ENCODE measurements at places on chromosomes 5 and 9.

DNA sequence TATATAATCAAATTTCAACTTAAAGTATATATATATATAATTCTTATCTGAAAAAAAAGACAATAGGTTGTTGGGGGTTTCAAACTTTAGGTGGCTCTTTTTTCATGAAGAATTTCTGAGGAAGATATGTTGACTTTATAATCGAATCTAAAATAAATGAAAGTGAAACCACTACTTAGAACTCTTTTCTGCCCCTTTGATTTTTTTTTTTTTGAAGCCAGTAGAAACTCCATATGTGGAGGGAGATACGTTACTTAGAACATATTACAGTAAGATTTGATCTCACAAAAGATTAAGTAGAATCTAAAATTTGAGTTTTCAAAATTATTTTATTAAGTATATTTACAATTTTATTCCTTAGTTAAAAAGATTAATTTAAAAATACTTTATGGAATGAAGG lies 96.9 kb downstream of the ATG10 start:
- DNase-seq, result no peak

GRCh38 chr5:37088009-37088408 lies 161.2 kb downstream of the CPLANE1 start:
- DNase-seq, result no peak

GRCh38 chr5:81242906-81243436 lies 9.8 kb downstream of the CKMT2 start:
- DNase-seq, result no peak

GRCh38 chr5:93280518-93280917 lies 300.5 kb downstream of the NR2F1-AS1 start:
- DNase-seq, result no peak

DNA sequence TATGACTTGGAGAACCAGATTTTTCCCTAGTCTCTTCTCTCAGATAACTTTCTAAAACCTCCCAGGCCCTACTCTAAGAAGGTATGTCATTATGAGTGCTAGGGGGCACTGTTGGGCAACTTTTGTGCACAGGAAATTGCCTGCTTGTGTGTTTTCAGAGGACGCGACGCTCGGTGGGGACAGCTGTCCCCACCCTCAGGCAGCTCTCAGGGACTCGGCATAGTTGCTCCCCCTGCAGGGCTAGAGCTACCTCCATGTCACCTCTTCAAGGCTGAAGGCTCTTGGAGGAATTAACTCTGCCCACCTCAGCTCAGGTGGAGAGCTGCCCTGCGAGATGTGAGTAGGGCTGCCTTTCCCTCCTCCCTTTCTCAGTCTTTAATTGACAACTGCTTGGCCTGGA lies 10.2 kb upstream of the TIFAB start:
- peak; percentile 95 for DNase-seq

DNA sequence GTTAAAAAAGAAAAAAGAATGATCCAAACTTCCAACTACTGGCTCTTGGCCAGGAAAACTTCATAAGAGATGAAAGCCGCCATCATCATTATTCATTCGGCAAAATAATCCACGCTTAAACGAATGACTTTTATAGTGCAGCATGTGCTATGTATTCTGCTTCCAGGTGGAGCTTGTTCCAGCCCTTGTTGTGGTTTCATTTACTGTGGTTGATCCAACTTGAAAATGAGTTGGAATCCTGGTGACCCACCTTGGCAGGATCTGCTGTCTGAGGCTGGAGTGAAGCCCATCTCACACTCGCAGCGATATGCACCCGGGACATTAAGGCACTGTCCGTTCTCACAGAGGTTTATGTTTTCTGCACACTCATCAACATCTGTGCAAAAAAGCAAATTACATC lies 209.6 kb downstream of the FBN2 start:
- DNase-seq, result no peak

- no peak for DNase-seq
These were observed 106.4 kb upstream of the GPR151 start for GRCh38 chr5:146622391-146622790.

DNA sequence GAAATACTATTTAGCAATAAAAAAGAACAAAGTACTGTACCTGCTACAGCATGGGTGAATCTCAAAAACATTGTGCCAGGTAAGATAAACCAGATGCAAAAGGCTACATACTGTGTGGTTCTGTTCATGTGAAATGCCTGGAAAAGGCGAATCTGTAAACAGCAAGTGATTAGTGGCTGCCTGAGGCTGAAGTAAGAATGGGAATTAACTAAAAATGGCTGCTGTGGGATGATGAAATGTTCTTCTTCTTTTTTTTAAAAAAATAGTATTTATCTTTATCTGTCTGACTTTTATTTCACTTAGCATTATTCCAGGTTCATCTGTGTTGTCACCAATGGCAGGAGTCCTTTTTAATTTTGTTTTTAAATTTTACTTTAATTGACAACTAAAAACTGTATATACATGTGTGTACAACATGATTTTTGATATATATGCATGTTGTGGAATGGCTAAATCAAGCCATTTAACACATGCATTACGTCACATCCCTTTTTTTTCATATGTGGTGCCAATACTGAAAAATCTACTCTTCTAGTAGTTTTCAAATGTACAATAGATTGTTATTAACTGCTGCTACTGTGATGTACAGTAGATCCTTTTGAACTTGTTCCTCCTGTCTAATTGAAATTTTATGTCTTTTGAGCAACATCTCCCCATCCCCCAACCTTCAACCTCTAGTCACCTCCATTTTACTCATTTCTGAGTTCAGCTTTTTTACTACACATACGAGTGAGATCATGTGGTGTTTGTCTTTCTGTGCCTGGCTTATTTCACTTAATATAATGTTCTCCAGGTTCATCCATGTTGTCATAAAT lies 62.9 kb upstream of the TNFAIP8 start:
- DNase-seq, result no peak

DNA sequence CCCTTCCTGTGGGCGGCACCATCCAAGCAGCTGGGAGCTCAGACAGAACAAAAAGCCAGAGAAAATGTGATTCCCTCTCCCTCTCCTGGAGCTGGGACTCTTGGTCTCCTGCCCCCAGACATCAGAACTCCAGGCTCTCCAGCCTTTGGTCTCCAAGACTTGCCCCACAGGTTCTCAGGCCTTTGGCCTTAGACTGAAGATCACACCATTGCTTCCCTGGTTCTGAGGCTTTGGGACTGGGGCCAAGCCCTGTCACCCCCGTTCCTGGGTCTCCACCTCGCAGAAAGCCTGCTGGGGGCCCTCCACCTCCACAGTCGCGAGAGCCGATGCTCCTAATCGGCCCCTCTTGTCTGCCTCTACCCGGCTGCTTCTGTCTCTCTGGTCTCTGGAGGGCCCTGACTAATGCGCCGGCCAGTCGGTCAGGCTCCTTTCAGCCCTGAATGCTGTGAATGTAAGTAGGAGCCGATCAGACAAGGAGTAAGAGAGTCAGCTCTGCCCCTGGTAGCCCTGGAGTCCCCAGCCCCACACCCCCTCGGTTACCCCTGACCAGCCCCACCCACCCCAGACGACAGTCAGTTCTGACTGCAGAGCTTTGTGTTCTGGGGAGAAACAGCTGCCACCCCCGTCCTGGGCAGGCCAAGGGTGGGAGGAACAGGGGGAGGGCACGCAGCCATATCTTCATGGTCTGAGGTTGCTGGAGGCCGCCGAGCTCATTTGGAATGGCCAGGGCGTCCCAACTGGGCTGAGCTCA lies 57.5 kb downstream of the VAV2 start:
- no peak for DNase-seq

DNA sequence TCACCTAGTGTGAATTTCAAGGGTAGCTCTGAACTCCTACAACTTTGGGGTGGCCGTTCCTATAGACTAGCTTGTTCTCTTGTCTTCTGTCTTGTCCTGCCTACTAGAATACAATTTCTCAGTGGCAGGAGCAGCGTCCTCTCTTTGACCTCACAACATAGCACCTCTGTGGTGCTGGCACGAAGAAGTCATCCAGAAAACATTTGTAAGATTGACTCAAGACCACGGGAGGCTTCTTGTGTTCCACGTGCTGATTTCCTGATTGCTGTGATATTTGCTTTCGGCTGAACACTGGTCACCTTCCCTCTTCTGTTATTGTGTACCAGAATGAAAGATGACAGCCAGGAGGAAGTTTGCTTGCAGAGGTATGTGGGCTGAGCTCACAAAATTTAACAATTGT lies 27.0 kb downstream of the SLC1A1 start:
- DNase-seq, result no peak

- DNase-seq, result peak; percentile 14
These were observed 214.9 kb upstream of the TBCA start for GRCh38 chr5:77991084-77991483.

- DNase-seq, result no peak
These were observed at the start of gene MTX3 for GRCh38 chr5:79990598-79991507. MTX3 (minus strand) TSS chr5:79991262; CDS start chr5:79991238, 24 bp downstream.

DNA sequence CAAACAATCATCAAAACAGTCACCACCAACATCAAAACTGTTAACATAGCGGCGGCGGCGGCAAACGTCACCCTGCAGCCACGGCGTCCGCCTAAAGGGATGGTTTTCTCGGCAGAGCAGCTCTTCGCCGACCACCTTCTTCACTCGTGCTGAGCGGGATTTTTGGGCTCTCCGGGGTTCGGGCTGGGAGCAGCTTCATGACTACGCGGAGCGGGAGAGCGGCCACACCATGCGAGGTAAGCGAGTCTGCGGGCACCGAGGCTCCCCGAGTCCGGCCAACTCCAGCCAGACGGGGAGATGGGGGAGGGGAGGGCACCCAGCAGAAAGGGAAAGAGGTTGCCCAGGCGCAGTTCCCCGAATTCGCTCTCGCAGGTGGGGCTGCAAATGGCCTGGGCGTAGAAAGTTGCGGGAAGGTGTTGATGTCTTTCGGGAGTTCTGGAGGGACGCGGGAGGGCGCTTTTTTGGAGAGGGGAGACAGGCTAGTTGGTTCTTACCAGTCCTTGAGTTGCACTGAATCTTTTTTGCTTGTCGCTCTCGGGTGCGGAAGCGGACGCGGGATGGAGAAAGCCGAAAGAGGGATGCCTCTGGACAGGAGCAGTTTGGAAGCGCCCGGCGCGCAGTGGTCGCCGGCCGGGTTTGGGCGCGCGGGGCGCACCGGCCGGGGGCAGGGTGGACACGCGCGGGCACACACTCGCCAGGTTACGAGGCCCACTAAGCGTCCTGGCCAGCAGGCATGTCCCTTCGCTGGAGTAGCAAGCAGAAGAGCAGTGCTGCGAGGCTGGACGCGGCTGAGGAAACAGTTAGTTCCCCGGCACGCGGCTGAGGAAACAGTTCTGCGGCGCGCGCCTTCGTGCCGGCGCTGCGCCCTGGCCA lies 849 bp downstream of the RORB start:
- DNase-seq, result no peak

DNA sequence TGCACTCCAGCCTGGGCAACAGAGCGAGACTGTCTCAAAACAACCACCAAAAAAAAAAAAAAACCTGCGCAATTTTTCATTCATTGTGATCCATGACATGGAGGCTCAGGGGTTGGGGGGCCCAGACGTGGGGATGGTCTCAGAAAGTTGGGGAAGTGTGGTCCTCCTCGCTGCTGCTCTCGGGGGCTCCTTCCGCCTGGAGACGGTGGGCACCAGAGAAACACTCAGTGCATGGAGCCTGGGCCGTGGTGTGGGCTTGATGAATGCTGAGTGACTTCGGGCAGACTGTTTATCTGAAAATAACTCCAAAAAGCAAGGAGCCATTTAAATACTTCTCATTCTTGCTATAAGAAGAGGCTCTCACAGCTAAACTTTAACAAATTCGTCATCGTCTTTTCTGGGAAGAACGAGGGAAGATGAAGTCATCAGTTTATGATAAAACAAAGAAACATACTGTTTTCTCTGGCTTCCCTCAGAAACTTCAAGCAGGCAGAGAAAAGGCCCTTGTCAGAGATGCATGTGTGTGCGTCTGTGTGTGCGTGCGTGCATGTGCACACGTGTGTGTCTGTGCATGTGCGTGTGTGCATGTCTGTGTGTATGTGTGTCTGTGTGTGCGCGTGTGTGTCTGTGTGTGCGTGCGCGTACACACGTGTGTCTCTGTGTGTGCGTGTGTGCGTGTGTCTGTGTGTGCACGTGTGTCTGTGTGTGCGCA lies 35.0 kb downstream of the RASGEF1C start:
- DNase-seq, result no peak

GRCh38 chr5:140133514-140134167 lies 7.9 kb downstream of the IGIP start:
- no peak for DNase-seq

DNA sequence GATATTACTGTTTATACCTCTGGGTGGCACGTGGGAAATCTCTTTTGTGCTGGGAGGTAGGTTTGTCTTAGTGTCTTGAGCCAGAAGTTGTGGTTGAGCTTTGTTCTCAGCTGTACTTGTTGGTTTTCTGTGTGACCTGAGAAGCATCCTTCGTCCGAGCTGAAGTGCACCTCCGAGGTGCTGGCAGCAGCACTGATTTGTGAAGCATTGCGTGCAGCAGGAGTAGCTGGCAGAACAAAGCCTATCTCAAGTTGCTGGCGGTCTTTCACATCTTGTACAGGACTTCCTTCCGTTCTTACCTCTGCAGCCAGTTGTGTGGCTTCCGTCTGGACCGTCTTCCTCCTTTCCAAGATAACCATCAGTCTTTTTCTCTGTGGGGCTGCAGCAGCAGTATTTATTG lies 4.3 kb downstream of the PRRC2B start:
- peak; percentile 73 for DNase-seq

GRCh38 chr5:1493941-1494340 lies 29.8 kb downstream of the LPCAT1 start:
- DNase-seq, result no peak

DNA sequence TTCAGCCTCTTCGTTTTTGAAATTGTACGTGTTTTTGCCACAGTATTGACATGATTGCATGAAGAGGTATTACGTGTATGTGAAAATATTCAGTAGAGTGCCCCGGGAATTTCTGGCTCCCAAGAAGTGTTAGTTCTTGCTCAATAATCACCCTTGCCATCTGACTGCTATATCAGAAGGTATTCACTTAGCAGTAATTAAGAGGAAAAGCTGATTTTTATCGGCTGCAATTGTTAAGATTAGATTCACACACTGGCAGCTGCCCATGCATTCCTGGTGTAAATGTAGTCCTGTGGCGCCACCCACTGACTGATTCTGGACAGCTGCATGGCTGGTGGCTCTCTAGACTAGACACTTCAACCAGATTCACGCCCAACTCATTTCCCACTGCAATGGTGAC lies 440.1 kb upstream of the ADAMTS16 start:
- DNase-seq, result peak; percentile 67

GRCh38 chr5:172854971-172855370 lies 20.9 kb downstream of the ERGIC1 start:
- no peak for DNase-seq

- DNase-seq, result peak; percentile 79
These were observed 12.5 kb downstream of the ST8SIA4 start for GRCh38 chr5:100890461-100891008.

DNA sequence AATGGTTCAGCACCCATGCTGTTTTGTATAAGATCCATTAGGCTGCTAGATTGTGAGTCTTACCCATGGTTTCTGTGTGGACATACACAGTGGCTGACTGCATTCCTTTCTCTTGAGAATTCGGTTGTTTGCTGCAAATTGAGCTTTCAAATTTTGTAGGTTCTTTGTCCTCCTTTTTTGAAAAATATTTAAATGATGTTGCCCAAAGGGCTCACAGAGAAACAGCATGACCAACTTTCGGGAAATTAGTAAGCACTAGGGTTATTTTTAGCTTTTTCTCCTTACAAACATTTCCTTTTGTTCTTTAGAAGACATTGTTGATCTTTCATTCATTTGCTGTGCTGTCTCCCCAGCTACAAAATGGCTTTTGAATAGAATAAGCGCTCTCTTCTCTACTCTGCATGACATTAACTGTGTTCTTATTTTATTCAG lies 79.4 kb downstream of the NLN start:
- DNase-seq, result no peak
